RKO (cell line): ENCODE measurements at places on chromosomes 3 and 15.

- DNase-seq, result no peak
These were observed 430.3 kb downstream of the NTRK3 start for GRCh38 chr15:87826119-87826747.

DNA sequence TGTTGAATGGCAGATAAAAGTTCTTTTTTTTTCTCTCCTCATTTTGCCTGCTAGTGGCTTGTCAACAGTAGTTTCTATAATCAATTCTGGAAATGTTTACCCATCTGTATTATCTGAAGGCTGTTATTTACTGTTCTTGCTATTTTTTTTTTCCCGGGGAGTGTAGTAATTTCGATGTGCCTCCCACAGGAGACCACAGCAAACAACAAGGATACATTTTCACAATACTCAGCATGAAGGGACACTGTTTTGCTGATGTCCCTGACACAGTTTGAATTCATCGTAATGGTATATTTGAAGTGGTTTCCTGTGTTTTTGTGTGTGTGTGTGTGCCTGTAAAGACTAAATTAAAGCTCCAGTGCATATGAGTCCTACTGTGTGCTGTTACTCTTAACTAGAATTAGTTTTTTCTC is 92.1 kb upstream of the ICE2 start:
- DNase-seq, result no peak

GRCh38 chr3:105284876-105285275 is 81.8 kb upstream of the ALCAM start:
- no peak for DNase-seq

- DNase-seq, result no peak
These were observed 30.4 kb downstream of the STARD9 start for GRCh38 chr15:42605796-42606195.

DNA sequence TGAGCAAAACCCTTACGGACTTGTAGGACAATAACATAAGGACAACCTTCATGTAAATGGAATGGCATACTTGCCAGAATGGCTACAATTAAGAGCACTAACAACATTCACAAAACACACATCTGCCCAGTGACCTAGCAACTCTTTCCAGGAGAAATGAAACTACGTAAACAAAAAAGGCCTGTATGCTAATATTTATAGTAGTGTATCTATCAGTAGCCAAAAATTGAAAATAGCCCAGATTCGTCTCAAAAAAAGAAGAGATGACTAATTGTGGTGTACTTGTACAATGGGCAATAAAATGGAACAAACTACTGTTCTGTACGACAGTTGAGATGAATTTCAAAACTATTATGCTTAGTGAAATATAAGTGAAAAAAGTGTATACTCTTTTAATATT is 38.4 kb downstream of the CMC1 start:
- no peak for DNase-seq

- no peak for DNase-seq
These were observed 275.8 kb upstream of the RBMS3 start for GRCh38 chr3:29004885-29005599.

- no peak for DNase-seq
These were observed 11.6 kb upstream of the TMED3 start for GRCh38 chr15:79299126-79299840.

DNA sequence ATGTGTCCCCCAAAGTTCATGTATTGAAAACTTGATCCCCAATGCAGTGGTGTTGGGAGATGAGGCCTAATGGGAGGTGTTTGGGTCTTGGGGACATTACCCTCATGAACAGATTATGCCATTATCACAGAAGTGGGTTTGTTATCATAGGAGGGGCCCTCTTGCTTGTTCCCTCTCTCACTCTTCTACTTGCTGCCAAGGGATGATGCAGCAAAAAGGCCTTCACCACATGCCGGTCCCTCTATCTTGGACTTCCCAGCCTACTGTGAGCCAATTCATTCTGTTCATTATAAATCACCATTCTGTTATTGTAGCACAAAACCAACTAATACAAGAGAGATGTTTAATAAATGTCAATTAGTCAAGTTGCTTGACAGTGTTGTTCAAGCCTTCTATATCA is 47.2 kb downstream of the FAM227B start:
- no peak for DNase-seq

DNA sequence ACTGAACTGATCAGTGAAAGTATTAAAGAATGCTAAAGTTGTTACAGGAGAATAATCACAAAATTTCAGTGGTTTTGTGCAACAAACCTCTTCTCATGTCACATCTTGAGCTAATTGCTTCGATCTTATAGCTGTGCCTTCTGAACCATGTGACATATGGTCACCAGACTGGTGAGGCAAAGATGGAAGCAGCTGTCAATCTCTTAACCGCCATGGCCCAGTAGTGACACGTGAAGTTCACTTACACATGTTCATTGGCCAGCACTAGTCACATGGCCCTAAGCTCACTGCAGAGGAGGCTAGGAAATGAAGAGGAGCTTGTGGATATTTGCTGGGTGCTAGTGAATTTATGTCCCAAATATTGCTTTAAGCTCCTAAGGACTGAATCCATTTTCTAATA is 32.5 kb downstream of the BOC start:
- no peak for DNase-seq

GRCh38 chr3:186414735-186415419 is 52.8 kb upstream of the DGKG start:
- DNase-seq, result peak; percentile 12

- no peak for DNase-seq
These were observed 65.6 kb downstream of the MAP4 start for GRCh38 chr3:47950453-47951169.

DNA sequence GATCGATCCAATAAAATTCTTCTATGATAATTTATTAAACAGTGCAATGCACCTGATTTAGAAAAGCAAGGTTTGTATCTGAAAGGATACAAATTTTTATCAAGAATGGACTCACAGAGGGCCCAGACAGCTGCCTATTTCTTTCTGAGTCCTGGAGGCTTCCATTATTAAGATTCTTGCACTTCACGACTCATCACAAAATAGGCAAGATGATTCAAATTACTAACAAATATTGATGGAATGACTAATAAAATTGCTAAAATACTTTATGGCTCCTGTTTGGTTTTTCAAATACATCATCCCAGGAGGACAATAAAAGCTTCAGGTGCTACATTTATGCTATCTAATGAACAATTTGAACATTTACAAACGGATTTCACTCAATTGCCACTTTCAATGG is 483.0 kb upstream of the AGTR1 start:
- DNase-seq, result no peak

DNA sequence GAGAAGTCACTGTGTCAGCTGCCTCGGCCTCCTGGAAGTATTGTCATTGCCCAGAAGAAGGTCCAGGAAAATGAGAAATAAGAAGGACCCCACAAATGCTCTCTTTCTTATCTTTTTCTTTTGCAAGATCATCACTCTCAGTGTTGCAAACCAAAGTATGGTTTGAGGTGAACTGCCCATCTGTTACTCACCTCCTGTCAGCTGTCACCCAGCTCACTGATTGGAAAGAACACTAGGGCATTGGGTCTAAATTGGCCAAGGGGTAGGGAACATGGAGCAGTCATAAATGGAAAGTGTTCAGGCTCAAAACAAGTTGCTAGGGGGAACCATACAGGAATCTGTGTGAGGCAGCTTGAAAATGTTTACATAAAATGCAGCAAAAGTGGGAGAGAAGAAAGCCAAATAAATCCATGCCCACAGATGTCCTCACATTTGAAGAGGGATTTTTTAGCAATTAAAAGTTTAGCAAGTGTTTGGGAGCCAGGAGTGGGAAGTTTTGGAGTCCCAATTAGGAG is 431.2 kb upstream of the THBS1 start:
- DNase-seq, result no peak

DNA sequence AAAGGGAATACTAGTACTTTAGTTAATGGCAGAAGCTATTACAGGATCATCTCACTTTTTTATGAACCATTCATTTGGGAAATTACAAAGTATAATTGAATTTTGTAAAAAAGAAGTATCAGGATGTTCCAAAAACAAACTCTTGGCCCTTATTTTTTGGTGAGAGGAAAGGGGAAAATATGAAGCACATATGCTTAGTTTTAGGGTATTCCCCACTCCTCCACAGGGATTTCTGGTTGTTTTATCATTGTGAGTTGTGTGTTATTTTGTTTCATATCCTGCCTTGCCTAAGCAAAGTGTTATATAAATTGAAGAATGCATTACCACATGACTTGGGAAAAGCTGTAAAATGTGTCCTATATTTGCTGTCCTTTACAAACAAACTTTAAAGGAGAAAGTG is 227.0 kb downstream of the FMN1 start:
- DNase-seq, result no peak

DNA sequence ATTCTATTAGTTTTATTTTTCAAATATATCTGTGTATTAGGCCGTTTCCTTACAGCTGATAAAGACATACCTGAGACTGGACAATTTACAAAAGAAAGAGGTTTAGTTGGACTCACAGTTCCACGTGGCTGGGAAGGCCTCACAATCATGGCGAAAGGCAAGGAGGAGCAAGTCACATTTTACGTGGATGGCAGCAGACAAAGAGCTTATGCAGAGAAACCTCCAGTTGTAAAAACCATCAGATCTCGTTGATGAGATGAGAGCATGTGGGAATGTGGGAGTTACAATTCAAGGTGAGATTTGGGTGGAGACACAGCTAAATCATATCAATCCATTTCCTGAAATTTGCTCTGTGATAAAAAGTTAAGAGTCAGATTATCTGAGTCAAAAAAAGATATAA is 2.3 kb upstream of the GOLGA8A start:
- no peak for DNase-seq

DNA sequence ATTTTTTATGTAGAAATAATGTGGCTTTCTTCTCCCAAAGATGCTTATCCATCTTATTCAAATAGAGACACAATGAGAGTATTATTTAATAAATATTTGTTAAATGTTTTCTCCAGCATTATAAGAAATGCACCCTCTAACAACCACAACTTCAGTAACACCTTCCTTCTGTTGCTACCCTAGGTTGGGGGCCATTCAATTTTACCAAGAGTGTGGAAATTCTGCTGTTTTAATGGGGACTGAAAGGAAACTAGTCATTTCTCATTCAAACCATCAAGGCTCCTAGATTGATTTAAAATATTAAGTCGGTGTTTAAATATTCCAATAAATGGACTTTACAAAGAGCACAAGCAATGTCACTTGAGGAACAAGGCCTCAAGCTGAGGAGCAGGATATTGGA is 7.6 kb downstream of the ONECUT1 start:
- no peak for DNase-seq

GRCh38 chr15:25664761-25665160 is 198.4 kb downstream of the ATP10A start:
- no peak for DNase-seq

DNA sequence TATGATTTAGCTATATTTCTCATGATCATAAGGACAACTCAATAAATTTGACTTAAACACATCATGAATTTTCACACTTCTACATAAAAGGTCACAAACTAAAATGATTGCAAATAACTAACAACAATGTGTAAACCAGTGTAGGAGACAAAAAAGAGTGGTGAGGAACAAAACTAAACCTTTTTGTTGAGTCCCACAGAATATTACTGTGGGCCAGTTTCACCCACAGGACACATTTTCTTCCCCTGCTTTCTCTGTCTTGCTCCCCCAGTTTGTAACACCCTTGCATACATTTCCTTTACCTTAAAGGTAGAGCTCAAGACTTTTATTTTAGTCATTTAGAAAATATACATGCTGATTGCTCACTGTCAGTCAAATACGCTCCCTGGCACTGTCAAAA is 130.9 kb upstream of the GOLGA6L6 start:
- DNase-seq, result no peak

DNA sequence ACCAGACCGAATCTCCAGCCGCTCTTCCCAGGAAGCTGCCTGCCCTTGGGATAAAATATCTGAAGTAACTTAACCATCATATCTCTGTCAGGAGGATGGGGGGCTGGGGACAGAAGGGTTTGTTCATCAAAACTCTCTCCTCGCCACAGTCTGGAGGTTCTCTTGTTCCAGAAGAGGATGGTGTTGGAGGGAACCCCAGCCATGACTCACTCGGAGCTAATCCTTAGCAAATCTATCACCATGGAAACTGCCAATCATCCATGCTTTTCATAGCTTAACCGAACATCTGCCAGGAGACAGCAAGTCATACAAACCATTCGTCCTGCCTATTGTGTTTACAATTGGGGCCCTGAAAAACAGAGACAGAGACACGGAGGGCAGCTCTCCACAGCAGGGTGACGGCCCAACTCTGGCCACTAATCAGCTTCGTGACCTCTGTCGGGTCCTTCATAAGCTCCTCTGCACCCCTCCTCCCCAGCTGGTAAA is 73.8 kb upstream of the HEG1 start:
- DNase-seq, result peak; percentile 73

DNA sequence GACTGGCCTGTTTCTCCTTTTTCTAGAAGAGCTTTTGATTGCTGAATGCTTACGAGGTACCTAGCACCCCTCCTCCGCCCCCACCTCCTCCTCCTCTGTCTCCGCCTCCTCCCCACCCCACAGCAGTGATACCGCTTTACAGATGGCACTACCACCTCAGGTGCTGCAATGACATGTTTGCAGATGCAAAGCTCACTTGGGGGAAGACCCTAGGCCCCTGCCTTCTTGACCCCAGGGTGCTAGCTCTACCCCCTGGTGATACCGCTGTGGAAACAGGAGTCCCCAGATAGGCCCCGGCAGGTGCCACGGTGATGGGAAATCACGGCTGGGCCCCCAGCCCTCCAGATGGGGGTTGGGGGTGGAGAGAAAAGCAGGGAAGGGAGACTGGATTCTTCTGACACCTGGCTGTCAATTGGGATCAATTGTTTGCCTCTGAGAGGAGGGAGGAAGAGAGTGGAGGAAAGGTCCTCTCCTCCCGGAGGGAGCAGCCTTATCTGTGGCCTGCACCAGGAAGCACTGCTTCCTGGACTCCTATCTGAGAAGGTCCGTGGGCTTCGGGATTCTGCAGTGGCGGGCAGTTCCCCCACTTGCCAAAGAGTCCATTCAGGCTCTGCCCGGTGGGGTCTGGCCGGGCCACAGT is 37.6 kb downstream of the DNASE1L3 start:
- DNase-seq, result no peak

DNA sequence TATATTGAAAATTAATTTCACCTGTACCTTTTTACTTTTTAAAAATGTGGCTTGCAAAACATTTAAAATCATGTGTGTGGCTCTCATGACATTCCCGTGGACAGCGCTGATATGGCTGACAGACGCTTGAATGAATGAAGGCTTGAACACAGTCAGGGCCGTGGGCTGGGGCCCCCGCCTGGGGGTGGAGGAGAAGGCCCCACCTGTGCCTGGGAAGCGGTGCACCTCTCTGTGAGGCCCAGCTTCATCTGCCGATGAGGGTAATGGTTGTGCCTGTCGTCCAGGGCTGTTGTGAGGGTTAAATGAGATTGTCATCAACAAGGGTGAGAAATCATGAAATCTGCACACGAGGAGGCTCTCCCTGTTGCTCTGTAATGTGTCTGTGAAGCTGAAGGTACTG is 85.9 kb upstream of the PRR23E start:
- no peak for DNase-seq

DNA sequence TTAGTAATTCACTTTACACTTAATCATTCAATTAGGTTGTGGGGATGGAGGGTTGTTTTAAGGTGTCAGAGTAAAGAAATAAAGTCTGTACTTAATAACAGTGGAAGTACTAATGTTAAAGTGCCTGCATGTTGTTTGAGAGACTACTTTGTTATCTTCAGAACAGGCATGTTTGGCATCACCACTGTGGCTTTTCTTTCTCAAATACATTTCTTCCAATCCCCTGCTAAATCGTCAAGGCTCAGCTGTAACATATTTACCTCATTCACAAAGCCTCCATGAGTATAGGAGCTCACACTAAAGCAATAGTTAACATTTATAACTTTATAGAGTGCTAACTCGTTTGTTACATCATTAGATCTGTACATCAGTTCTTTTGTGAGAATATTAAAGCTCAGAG is 2.6 kb downstream of the TIMMDC1 start:
- DNase-seq, result no peak
